LHCN-M2 (cell line): ENCODE measurements at places on chromosomes 6 and 20. TPM values are rescaled to one million over a fixed set of nuclear protein-coding genes. Genes with fewer than 3 reads are reported as not detected.

C6orf15 gene
- 0.40 and 0.71 TPM in 2 replicates for total RNA-seq

KCNQ2 gene
- total RNA-seq, result not detected in 2 replicates

AGER gene
- total RNA-seq, result 0.45 and 0.80 TPM in 2 replicates

CEP85L gene
- total RNA-seq, result 9.6 and 10.9 TPM in 2 replicates

- peak; percentile 86 for DNase-seq
Measured at GRCh38 chr6:119533603-119534279, 184.2 kb upstream of the MAN1A1 start.

DNA sequence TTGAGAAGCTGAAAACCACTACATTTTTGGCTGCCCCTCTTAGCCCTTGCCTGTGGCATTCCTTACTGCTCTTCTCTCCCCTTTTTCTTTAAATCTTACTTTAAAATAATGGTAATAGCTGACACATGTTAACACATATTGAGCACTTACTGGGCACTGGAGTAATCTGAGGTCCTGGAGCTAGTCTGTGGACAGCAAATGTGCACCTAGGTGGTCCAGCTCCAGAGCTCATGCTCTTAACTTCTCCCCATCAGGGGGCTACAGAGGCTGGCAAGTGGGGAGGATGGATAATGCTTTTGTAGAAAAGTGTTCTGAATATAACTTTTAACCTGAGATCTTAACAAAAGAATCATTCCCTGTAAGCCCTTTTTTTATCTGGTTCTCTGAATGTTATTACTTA lies 74.8 kb downstream of the ADGRB3 start:
- DNase-seq, result no peak

DNA sequence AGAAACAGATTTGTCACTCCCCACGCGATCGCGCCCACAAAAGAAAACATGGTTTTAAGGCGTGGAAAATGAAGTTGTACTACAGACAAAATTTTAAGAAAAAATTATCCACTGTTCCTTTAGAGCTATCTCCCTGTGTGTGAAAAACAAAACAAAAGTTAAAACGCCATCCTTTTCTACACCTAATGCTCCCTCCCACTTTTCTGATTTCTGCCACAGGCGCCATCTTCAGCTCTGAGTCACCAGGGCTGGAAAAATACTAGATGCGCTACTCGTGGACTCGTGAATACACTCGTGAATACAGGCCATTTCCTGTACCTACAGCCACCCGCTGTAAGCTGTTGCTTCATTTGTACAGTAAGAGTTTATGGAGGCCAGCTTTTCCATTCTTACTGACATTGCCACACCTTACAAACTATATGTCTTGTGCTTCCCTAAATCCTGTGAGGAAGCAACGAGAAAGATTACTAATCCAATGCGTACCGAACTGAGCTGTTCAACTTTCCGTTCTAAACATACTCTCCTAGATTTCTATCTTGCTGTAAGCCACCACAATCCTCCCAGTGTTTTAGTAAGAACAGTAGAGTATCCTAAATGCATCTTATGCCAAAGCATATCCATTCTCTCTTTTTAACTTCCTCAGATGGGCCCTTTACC lies 773 bp upstream of the AHI1 start:
- peak; percentile 91 for DNase-seq
